ENCODE measurements at places on chromosomes 13 and 19.

DNA sequence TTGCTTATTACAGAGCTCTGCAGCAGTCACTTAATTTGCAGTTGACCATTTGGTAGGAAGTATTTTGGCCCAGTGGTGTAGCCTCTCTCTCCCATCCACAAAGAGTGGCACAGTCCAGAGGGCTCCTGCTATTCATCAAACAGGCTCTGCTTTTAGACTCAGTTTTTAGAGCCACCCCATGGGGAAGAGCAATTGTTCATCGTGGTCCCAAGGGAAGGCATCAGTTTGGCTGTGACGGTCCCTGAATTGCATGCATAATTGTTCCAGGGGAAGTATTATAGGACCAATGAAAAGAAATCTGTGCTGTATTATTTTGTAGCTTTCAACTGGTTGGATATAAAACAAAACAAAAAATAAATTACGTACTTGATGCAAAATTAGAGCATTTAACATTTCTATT is 799.0 kb downstream of the DACH1 start:
- DNase-seq = no peak

DNA sequence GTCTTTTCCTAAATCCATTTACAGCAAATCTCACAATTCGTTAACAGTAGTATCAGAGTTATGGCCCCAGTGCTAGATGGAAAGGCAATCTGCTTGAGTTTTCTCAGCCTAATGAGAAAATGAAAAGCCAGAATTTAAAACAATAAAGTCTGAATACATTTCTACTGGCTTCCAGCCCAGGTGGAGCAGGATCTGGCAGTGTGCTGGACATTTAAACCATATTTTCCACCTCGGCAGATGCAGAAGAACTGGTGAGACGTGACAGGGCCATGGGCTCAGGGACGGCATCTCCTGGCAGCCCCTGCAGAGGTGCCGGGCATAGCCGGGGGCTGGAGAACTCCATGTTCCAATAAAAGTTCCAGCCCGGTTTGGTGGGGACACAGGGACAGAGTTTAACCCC is 7.1 kb downstream of the SMIM7 start:
- DNase-seq = no peak

- DNase-seq = no peak
Measured at GRCh38 chr19:35302446-35302845, 10.5 kb downstream of the MAG start.

- DNase-seq = no peak
Measured at GRCh38 chr13:102854675-102855074, 8.8 kb downstream of the ERCC5 start.

- no peak for DNase-seq
Measured at GRCh38 chr19:29378126-29378525, 147.7 kb upstream of the VSTM2B start.

GRCh38 chr13:24274452-24275021 is 34.8 kb upstream of the C1QTNF9 start:
- DNase-seq = no peak

- DNase-seq = no peak
Measured at GRCh38 chr13:106517109-106517847, 18.2 kb downstream of the EFNB2 start.

GRCh38 chr19:4600893-4601292 is 38.4 kb upstream of the TNFAIP8L1 start:
- DNase-seq = no peak

DNA sequence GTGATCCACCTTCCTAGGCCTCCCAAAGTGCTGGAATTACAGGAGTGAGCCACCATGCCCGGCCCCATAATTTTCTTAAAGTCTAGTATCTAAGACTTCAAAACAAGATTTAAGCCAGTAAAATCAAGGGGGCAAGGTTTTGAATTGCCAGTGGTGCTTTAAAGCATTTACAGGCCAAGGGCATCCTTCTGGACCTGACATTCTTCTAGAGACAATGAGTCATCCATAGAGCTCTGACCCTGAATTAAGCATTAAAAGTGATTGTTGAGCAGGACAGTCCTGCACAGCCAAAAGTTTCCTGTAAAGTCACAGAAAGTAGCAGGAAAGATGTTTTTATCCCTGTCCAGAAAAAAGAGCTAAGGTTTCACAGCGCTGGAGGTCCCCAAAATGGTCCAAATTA is 50.9 kb upstream of the ATP12A start:
- DNase-seq = no peak

- DNase-seq = no peak
Measured at GRCh38 chr19:7482584-7483439, 6.0 kb downstream of the PEX11G start.

- no peak for DNase-seq
Measured at GRCh38 chr13:49053215-49053614, 77.5 kb downstream of the FNDC3A start.

DNA sequence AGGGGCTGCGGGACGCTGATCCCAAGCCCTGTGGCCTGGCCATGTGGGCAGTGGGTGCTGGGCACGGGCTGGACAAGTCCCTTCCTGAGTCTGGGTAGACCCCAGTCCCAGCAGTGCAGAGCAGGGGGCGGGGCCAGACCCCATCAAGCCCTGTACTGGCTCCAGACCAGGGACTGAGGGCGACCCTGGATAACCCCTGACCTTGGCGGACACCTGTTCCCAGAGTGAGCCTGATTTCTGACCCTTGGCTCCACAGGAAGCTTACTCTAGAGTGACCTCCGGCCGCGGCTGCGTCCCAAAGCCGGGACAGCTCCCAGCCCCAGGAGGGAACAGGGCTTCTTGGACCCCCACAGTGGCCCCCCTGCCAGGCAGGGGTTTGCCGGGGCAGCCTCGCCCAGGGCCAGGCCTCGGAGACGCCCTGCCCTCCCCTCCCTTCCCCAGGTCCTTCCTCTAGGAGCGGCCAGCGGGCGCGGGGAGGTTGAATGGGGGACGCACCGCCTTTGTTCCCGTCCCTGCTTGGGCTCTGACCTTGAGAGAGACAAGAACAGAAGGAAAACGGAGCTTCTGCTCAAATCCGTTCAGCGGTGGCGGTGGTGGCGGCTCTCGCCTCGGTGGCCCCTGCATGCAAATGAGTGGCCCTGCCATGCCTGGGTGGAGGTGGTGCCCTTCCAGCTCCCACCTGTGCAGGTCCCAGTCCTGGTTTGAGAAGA is 2.3 kb upstream of the EFNA2 start:
- no peak for DNase-seq

DNA sequence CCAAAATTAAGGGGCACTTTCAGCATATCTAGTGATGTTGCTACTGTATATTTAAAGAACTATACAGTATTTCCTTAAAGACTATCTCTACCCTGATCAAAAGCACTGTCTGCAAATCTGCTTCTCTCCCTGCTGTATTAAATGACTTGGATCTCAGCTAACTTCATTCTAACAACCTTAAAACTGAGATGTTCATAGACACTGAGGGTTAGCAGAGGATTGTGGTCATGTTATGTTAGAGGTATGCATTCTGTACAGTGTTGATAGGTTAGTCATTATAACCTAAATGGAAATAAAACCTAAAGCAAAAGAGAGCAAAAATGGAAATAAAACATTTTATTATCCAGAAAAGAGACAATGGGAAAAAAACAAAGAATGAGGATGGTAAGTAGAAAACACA is 9.9 kb downstream of the GPR183 start:
- DNase-seq = no peak

DNA sequence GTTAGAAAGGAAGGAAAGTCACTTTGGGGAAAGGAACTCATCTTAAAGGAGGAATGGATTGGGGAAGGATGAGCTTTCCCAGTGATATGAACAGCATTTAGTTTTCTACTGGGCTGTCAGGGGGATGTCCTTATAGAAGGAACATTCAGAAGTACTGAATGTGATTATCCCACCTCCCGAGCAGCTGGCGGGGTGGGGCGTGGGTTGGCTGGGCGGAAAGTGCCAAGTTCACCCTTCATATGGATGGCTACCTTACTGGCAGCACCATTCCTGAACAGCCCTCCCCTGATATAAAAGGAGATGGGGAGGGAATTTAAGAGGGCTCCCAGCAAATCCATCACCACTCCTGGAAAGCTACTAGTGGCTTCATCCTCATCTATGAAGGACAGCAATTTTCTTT is 190.7 kb downstream of the DNAJC15 start:
- no peak for DNase-seq

DNA sequence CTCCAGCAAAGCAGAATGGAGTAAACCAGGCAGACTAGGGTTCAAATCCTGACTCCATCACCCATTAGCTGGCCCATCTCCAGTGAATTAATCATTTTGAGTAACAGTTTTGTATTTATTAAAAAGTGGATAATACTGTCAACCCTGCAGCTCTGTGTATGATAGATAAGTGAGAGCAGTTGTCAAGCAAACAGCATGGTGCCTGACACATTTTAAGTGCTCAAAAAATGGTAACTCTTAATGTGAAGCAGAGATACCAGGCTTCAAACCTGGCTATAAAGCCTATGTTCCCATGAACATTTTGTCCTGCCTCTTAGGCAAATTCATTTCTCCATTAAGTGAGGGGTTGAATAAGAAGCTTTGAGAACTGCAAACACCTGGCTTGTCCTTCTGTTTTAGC is 409.6 kb downstream of the TBC1D4 start:
- no peak for DNase-seq

DNA sequence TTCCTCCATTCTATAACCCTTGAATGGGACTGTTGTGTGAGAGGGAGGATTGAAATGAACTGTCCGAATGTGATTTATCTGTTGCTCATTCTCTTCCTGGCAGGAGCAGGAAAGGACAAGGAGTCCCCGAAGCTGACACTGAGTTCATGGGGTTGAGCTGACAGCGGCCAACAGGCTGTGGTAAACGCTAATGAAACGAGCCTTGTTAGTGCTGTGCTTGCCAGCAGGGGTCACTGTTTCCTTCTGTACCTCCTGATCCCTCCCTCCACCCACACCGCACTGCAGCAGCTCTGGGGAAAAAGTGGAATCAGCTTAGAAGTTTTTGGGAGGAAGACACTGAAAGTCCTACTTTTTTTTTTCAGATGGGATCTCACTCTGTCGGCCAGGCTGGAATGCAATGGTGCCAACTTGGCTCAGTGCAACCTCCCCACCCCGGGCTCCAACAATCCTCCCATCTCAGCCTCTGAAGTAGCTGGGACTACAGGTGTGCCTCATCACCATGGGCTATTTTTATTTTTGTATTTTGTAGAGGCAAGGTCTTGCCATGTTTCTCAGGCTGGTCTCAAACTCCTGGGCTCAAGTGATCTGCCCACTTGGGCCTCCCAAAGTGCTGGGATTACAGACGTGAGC is 6.7 kb upstream of the ZNF761 start:
- peak; percentile 58 for DNase-seq

- DNase-seq = peak; percentile 86
Measured at GRCh38 chr19:1383312-1384084, at the start of gene NDUFS7. Gene NDUFS7, plus strand, starts transcription at chr19:1383907. Its CDS starts 20 bp downstream, at chr19:1383927.

GRCh38 chr13:49679246-49679645 is 12.0 kb downstream of the EBPL start:
- peak; percentile 18 for DNase-seq

GRCh38 chr13:32669030-32669646 is 82.9 kb downstream of the PDS5B start:
- DNase-seq = peak; percentile 4

- DNase-seq = peak; percentile 40
Measured at GRCh38 chr13:49560270-49561061, 24.9 kb downstream of the RCBTB1 start.

- no peak for DNase-seq
Measured at GRCh38 chr19:35118268-35119020, 2.8 kb downstream of the FXYD3 start.

DNA sequence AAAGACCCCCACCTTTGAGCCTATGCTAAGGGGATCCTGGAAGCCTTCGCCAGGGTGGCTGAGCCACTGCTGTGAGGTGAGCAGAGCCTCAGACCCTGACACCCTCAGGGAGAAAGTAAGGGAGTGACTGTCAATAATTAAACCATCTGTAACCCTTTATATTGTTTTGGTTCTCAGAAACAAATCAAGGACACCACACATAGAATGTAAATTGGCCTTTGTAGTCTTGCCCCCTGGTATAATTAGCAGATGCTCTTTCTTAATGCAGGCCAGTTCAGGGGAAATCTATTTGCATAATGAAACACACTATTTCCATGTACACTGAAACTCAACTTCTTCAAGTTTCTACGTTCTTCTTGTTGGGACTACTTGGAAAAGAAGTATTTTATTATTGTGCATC is 127.7 kb upstream of the EDNRB start:
- DNase-seq = no peak

DNA sequence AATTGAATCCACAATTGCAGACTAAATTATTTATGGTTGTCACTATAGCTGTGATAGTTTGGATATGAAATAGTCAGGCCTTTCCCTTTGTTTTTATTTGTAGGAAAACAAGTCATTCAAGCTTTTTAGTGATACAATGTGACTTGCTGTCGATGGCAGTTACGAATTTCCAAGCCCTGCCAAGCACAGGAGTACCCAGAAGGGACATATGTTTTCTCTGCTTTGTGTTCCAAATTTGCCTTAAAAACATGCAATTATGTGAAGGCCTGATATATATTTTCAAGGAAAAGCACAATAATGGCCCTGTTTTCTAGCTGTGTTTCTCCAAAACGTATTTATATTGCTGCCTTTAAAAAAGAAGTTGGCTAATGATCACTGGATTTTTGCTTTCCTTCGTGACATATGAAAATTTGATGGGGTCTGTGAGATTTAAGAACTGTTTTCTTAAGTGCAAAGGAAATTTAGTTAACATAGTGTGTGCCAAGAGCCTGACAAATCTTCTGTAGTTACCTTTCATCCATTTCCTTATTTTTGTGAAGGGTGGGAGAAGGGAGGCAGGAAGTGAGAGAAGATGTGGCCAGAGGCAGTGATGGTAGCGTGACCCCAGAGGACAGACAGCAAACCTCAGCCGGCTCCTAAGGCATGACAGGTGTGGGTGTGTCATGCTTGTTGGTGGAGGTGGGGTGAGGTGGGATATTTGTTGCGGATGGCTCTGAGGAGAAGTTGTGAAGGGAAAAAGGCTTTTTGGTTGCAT is 79.6 kb downstream of the TEX26 start:
- DNase-seq = no peak

GRCh38 chr19:48745208-48745995 is 1.3 kb downstream of the IZUMO1 start:
- DNase-seq = no peak

DNA sequence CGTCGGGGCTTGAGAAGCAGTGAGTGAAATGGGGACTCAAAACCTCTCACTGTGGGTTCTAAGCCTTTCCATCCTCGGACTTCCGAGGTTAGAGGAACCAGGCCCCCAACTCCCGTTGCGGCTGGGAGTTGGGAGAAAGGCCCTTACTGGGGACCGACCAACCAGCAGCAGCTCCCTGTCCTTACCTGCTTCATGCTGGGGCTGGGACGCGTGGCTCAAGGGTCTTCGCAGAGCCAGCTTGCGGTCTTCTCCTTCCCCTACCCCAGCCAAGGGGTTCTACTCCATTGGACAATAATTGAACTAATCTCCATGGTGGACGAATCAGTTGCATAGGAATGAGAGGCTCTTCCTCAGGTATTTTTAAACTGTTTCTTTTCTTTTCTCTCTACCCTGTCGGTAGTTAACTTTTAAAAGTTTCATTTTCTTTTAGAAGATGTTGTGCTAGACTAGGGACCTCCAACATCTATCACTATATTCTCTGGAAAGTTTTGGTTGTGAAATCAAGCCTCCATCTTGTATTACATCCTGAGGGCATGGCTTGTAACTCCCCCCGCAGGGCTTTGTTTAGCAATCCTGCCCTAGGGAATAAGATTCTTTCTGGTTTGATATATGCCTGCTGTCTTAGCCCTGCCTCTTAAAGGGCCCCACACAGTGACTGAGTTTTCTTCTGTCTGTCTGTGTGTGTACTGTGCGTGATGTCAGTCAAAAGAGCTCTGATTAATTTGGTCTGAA is 1027.1 kb upstream of the PCDH9 start:
- no peak for DNase-seq

- no peak for DNase-seq
Measured at GRCh38 chr13:39095500-39095899, 57.2 kb downstream of the NHLRC3 start.
